ENCODE measurements at places on chromosomes 11 and 22.

DNA sequence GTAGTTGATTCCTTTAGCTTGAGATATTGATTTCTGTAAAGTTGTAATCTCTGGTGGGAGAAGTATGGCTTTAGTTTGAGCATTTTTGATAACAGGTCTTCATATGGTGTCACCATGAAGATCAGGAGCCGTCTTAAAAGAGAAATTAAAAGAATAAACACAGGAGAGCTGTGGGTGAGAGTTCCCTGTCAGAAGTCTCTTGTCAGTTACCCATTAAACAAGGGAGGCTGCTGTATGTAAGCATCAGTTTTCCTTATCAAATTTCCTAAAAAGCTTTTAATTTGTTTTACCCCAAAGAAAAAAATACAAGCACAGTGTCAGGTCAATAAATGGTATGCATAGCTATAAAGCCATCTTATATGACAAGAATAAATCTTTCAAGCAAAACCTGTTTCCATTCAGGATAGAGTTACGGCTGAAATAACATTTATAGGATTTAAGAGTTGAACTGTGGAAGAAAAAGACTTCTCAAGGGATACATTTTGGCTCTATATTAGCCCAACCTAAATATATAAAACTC lies 767.5 kb downstream of the JRKL start:
- no peak for DNase-seq

- no peak for DNase-seq
Measured at GRCh38 chr22:44758344-44758973, 6.1 kb downstream of the ARHGAP8 start.

DNA sequence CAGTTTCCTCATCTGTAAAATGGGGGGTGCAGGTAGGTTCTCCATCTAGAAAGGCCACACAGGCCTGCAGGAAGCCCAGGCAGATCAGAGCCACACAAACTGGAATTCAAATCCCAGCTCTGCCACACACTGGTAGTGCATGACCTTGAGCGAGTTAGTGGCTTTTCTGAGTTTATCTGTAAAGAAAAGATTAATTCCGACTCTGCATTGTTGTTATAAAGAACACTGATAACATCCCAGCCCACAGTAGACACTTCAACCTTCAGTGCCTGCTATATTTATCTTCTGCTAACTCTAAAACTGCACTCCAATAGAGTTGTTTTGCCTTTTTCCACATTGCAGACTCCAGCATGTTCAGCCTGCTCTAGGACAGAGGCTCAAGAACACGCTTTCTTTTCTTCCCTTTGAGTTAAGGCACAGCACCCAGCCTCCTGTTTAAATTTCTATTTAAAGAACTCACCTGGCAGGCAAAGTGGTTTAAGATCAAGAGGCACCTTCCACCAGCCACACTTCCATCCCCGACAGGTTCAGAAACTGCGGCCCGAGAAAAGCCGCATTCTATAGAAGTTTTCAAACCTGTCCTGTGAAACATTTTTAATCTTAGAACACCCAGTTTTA lies 133.9 kb downstream of the PLEKHA7 start:
- no peak for DNase-seq

DNA sequence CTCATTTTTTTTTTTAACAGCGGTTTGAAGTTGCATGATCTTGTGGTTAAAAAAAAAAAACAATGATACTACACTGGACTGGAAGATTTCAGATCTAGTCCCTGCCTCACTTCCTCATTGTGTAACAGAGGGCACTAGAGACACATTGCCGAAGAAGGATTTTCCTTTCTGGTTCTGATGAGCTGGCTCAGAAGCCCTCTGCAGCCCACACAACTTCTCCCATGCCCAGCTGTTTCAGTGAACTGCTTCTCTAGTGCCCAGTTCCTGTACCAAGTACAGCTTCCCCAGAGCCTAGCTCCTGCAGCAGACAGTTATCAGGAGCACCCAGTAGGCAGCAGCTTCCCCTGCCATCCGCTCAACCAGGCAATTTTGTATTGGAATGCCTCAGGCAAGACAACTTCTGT lies 29.5 kb upstream of the ANO5 start:
- no peak for DNase-seq

GRCh38 chr22:44615602-44616180 lies 86.3 kb upstream of the PRR5 start:
- no peak for DNase-seq

DNA sequence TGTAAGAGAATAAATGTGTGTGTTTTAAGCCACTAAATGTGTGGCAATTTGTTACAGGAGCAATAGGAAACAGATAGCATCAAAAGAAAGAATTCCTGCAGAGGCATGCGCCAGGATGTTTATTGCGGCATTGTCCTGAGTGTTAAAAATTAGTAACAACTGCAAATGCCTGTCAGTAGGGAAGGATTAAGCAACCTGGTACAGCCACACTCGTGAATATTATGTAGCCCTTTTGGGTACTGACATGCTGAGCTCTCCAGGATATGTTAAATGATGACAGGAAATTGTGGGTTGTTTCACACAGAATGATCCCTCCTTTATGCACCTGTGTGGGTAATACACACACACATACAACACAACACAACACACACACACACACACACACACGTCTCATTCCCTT lies 69.7 kb upstream of the MYOD1 start:
- DNase-seq: no peak

- DNase-seq: no peak
Measured at GRCh38 chr11:78295991-78296930, 107.5 kb downstream of the USP35 start.

GRCh38 chr11:90135016-90135415 lies 553 bp downstream of the NAALAD2 start:
- DNase-seq: no peak

- DNase-seq: no peak
Measured at GRCh38 chr11:20046416-20046815, 113.9 kb downstream of the DBX1 start.

GRCh38 chr11:1483445-1483961 lies 3.1 kb downstream of the MOB2 start:
- no peak for DNase-seq

GRCh38 chr11:119421941-119422808 lies 797 bp downstream of the THY1 start:
- no peak for DNase-seq

DNA sequence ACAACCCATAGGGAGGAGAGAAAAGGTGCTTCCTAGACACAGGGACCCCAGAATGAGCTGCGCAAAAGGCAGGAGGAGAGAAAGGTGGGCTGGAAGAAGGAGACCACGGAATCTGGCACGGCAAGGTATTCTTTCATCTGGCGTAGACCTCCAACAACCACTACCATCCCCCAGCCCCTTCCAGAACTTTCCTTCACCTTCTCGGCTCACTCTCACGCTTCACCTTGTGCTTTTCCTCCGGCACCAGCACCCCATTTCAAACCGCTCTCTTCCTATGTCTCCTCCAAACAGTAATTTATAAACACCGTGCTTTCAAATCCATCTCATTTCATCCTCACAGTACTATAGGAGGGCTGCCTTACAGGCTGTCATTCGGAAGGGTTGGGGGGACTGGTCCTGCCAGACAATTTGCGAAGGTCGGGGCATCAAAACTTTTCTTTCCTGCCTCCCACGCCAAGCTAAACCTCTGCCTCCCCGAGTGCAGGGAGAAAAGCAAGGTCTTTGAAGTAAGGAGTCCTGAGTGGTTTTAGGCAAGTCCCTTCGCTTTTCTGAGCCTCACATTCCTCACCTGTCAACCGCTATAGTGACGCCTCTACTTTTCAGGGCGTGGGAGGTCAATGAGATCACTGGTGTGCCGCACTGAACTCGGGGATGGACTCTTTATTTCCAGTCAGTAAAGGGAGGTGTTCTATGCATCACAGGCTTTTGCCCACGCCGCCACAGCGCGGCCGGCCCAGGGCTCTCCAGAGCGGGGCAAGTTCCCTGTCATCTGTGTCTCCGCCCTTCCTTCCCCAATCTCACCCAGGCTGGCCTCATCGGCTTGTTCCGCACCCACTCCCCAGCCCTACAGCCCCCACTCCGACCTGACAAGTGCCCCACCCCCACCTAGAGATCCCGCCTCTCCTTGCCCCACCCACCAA lies 800 bp downstream of the KCTD21 start:
- DNase-seq: no peak

- DNase-seq: peak; percentile 38
Measured at GRCh38 chr11:121722431-121723245, 269.9 kb upstream of the SORL1-AS1 start.

DNA sequence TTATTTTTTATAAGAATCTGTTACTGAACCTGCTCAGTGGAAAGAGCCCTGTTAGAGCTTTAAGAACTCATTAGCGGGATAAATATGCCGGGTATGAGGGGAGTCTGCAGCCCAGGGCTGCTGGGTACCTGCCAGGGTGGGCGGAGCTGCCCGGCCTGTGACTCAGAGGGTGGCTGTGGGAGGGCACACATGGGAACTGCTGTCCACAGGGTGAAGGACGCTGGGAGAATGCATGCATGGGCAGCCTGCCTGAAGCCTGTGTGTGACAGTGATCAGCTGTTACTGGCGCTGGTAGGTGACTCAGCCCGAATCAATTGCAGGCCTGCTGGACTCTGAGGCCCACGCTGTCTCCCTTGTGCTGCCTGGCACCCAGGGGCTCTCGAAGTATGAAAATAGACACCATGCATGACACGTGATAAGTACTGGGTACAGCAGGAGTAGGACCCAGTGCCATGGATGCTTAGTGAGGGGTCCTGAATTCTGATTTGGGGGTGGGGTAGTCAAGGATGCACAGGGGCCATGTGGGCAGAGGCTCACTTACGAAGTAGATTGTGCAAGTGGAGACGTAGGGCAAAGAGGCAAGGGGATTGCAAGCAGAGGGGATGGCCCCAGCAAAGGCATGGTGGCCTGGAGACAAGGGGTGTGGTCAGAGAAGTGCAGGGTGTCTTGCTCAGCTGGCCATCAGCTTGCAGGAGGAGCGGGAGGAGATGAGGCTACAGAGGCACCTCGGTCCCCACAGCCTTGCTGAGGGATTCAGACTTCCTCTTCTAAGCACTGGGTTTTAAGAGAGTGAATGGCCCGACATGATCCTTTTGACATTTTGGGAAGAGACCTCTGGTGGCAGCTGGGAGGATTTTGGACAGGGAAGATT lies 36.5 kb downstream of the GRIK4 start:
- DNase-seq: no peak

DNA sequence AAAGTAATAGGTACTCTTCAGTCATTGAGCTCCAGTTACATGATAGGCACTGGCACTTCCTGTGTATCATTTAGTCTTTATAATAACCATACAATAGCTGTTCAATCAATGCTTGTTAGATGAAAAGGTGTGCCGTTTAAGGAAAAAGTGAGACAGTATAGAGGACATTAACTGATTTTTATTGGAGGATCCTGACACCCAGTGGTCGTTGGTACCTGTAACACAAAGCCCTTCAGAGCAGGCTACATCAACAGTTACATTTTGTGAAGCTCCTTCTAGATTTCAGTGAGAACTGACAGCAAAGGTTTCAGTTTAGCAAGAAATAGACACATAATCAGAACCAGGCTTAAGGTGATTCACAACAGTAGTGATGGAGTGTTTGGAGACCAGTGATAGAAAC lies 44.2 kb downstream of the CCDC81 start:
- DNase-seq: no peak

- DNase-seq: no peak
Measured at GRCh38 chr11:70193411-70194292, 9.4 kb upstream of the FADD start.
